Heart right ventricle (tissue), 16 donors: ENCODE measurements at places on chromosomes 6 and 20. TPM values are rescaled to one million over a fixed set of nuclear protein-coding genes. Genes with fewer than 3 reads are reported as not detected.

DNA sequence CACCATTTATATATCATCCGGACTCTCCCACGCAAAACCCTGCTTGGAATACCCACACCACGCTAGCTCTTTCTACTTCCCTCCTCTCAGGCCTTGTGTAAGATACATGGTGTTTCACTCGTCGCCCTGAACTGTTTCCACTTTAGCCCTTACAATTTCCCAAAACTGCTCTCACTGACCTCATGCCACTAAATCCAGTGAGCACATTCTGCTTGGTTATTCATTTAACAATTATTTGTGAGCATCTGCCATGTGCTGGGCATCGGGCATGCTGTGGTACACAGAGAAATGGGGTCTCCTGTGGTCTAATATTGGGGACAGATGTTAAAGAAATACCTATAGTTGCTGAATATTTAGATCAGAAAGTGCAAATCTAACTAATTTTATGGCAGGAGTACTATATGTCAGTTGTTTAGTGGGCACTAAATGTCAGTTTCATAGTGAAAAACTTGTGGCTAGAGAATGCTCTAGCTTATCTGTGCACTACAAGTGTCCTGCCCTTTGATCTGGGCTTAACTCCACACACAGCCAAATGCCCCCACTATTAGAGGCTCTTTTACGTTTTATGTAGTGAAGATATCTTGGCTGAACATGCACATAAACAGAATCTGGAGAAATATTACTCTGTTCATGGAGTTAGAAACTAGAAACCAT lies 41.0 kb downstream of the PLEKHG1 start:
- DNase-seq, result no peak

DNA sequence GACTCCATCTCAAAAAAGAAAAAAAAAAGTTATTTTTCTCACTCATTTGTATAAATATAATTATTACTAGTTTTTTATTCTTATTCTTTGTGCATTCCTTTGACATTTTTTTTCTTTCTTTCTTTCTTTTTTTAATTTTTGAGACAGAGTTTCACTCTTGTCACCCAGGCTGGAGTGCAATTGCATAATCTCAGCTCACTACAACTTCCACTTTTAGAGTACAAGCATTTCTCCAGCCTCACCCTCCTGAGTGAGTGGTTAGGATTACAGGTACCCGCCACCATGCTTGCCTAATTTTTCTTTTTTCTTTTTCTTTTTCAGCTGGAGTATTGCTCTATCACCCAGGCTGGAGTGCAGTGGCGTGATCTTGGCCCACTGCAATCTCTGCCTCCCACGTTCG lies 51.4 kb upstream of the JARID2 start:
- no peak for DNase-seq

GRCh38 chr6:35170891-35171290 lies 29.8 kb upstream of the TCP11 start:
- DNase-seq, result no peak

HSPA12B gene
- total RNA-seq, result 10.4 TPM

RAB32 gene
- 1.6 TPM for total RNA-seq

MPIG6B gene
- 0.20 TPM for total RNA-seq

DNA sequence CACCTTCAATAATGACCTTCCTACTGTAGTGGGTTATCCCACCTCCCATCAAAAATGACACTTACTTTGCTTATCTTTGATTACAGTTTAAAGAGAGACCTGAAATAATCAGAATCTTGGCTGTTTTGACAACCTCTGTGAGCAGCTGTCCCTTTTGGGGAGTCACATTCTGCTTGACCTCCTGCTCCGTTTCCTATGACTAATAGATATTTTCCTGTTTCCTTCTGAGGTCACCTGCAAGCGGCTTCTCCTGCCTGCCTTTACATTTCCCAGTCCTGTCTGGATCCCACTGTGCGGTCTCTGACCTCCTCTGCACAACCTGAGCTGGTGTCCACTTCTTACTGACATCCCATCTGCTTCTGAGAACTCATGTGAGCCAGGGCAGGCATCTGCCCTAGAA lies 54.2 kb downstream of the TRAM2 start:
- DNase-seq, result no peak

- DNase-seq, result peak; percentile 33
These were observed 2.3 kb downstream of the CCND3 start for GRCh38 chr6:41939176-41939847.

GRCh38 chr6:148760568-148761526 lies 14.0 kb downstream of the UST start:
- peak; percentile 62 for DNase-seq

LTB gene
- total RNA-seq, result 0.47 TPM

GRCh38 chr20:9262653-9263194 lies 193.8 kb downstream of the PLCB4 start:
- DNase-seq, result no peak

UBE2J1 gene
- total RNA-seq, result 12.1 TPM

TBC1D7 gene
- 30.2 TPM for total RNA-seq

DNA sequence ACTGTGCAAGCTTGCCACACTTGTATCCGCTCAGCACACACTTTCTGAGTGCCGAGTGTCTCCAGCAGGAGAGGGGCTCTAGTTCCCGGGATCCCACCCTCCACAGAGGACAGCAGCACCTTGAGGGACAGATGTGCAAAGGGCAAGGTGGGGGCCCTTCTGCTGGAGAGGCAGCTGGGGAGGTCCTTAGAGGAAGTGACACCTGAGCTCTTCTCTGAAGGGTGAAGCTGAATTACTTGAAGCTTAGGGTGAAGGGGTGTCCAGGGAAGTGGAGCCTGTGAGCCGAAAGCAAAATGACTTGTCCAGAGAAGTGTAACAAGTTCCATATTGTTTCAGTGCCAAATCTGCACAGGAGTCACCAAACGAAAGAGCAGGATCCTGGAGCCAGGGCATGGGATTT lies 136.3 kb upstream of the DUSP22 start:
- DNase-seq, result no peak

DNA sequence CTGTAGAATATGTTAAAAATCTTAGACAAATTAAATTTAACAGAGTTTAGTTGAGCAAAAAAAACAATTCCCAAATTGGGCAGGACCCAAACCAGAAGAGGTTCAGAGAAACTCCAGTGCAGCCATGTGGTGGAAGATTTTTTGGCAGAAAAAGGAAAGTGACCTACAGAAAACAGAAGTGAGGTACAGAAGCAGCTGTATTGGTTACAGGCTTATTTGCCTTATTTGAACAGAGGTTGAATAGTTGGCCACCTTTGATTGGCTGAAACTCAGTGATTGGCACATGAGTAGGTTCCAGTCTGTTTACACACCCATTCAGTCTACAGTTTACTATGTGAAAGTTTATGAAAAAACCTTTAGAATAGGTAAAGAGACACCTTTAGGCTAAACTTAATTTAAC lies 110.9 kb upstream of the LAMP5 start:
- DNase-seq, result no peak

- no peak for DNase-seq
These were observed 119.3 kb downstream of the RNF144B start for GRCh38 chr6:18506382-18507017.

GPRC6A gene
- not detected for total RNA-seq
